ENCODE measurements at places on chromosomes 2 and 18.

DNA sequence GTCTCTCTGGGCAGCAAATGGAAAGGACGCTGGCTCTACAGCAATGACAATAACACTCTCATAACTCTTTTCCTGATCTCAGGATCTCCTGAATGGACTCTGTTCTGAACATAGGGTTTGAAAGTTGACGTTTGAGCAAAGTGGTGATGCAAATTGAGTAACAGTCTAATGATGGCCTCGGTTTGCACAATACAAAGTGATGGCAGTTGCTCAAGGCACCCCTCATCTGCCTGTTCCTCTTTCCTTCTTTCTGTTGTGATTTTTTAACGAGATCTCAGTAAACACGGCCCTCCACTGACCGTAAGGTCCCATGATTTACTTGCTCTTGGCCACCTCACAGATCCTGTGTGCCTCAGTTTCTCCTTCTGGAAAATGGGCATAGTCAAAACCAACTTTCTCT lies 303.6 kb downstream of the SLC8A1 start:
- no peak for DNase-seq

DNA sequence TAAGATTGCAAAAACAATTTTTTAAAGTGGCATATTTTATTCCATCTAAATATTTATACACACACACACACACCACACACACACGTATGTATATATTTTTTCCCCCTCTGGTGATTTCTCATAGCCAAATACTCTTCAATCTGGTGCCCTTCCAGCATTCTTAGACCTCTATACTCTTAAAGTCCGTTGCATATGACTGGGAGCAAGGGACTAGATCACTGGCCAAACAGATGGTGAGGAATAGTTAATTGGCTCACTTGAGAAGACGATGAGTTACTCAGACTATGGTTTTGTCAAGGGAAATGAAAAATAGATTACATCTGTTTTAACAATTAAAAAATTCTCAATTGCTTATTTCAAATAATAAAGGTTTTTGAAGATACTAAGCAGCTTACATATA lies 512.5 kb upstream of the LRRTM4 start:
- no peak for DNase-seq

DNA sequence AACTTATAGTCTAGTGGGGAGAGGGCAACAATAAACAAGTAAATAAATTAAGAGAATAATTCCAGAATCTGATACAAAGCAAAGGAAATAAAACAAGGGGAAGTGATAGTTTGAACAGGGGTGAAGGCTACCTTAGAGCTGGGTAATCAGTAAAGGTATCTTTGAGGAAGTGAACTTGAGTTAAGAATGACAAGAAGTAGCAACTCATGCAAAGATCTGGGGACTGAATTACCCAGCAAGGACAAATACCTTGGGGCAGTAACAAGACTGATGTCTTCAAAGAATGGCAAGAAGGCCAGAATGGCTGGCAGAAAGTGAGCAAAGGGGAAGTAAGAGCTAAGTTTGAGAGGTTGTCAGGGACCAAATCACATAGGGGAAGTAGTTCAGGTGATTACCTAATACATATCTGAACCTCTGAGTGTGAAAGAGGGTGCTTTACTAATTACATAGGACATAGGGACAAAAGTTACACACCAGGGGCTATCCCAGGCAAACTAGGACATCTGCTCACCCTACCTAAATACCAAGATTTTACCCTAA lies 244.6 kb upstream of the HNRNPA3 start:
- no peak for DNase-seq

DNA sequence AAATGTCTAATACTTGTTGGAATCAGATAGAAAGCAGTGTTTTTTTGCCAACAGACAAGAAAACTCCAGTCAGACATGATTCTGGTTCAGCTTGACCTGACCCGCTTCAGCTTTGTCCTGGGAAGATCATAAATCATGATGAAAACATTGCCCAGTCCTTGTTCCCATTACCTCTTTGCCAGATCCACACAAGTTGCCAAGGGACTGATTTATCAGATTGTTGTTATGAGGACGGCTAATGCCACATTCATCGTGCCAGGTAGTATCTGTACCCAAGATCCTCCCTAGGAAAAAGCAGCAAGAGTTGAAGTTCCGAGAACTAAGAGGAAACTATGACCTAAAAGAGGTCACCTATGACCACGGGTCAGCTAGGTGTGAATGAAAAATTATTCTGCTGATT lies 39.0 kb downstream of the SLC40A1 start:
- DNase-seq: no peak

DNA sequence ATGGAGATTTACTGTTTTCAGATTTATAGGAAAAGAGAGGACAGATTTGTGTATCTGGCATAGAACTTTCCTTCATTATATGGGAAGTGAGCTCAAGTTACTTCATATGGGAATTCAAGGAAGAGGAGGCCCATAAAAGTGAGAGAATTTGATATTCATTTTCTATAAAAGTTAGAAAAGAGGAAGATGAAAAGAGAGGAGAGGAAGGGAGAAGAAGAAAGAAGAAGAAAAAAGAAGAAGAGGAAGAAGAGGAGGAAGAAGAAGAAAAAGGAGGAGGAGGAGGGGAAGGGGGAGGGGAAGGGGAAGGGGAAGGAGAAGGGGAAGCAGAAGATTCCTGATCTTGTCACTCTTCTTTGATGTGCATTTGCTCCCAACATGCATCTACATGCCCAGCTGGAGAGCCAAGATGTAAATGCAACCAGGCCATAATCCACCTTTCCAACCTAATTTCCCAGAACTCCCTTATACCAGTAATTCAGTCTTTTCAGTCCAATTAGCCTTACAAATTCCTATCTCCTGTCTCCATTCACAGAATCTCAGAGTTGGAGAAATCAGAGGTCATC lies 15.7 kb upstream of the NMI start:
- DNase-seq: no peak

DNA sequence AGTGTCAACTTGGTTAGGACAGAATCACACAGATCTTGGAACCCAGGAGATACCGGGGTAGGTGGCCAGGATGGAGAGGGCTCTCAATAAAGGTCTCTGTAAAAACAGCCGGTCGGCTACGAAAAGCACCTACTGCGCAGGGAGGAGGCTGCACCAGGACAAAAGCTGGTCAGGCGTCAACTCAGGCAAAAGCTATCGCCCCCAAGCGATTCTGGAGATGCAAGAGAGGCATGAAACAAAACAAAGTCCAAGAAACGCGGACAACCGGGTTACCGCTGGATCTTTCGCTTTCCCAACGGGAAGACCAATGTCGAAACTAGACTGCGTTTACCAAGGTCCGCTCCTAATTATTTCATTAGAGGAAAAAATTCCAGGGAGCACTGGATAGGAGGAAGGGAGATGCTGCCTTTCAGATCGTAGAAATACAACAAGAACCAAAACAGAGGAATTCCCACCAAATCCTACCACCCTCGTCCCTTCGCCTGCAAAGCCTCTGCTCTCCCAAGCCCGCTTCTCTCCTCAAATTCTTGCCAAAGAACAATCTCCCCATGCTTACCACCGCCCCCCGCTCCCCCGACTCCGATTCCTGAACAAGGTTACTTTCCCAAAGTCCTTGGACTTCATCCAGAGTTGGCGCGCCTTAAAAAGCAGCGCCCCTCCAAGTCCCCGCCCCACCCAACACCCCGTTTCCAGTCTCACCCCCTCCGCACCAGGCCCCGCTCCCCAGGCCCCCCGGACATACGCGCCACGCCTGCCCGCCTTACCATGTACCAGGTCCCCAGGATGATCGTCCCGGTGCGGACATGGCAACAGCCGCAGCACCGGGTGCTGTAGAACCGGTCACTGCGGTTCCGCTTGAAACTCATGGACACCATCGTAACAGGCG lies 539 bp downstream of the LAPTM4A start:
- peak; percentile 80 for DNase-seq

DNA sequence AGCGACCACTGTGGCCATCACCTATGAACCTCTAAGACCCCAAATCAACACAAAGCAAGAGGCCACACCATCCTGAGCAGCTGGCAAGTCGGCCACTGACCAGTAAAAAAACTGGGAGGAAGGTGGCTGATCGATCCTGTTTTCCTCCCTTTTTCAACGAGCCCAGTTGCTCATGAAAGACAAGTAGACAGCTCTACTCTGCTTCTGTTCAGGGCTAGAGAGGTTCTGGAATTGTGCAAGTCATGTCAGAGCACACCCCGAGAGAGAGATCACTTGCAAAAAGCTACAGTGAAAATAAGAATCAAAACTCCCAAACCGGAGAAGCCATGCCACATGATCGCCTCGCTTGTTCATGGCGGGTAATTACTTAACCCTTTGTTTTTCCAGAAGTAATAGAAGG lies 34.6 kb downstream of the ZNF516 start:
- no peak for DNase-seq

GRCh38 chr2:37812941-37813730 lies 112.0 kb upstream of the RMDN2 start:
- DNase-seq: no peak

DNA sequence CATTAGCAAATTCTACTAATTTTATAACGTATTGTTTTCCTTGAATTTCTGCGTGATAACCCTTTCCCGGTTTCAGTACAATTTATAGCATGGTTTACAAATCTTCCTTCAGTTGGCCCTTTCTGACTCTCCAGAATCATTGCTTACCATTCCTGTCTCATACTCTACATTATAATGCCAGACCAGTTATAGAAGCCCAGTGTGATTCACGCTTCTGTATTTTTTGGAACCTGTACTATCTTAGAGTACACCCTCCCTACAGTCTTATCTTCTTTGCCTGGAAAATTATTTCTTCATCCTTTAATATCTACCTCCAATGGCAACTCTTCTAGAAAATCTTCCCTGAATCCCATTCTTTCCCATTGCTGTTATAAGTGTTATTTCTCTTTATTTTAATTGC lies 391.6 kb upstream of the SYT4 start:
- no peak for DNase-seq

- no peak for DNase-seq
Observed at GRCh38 chr2:155502766-155503165, 804.3 kb downstream of the KCNJ3 start.
